ENCODE measurements at places on chromosomes 2 and 18. TPM values are rescaled to one million over a fixed set of nuclear protein-coding genes. Genes with fewer than 3 reads are reported as not detected.

Gene ASB18
- not detected for total RNA-seq

DNA sequence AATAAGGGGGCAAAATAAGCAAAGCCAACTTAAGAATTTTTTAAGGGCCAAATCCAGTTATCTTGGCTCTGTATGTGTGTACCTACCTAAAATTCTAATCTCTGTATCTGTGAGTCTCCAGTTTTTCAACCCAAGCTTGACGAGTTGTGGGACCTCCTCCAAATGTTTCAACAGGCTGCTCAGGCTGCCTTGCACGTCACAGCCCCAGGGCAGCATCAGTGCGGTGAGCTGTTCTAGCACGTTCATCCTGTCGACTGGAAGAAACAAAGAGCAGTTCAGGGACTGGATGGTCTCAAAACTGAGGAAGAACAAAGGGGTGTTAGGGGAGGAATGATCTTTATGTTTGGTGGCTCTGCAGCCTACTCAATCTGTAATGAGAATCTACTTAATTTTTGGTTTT lies 29.4 kb downstream of the NLRC4 start:
- no peaks in the 10 kb centered on the region for H3K4me1 ChIP-seq
- no peaks in the 10 kb centered on the region for H3K27me3 ChIP-seq
- no peak overlapping the region for H3K27ac ChIP-seq
- no peak overlapping the region for H3K4me3 ChIP-seq

- H3K27ac ChIP-seq: no peak overlapping the region
- no peak for DNase-seq
- H3K36me3 ChIP-seq: no peaks in the 10 kb centered on the region
- no peaks in the 10 kb centered on the region for H3K27me3 ChIP-seq
- H3K4me1 ChIP-seq: no peaks in the 10 kb centered on the region
These were observed 96.6 kb downstream of the PIEZO2 start for GRCh38 chr18:11052800-11053199.

GRCh38 chr2:228646061-228646460 lies 464.6 kb upstream of the SPHKAP start:
- no peak for DNase-seq
- H3K4me3 ChIP-seq: no peak overlapping the region
- no peak overlapping the region for H3K27ac ChIP-seq
- no peaks in the 10 kb centered on the region for H3K27me3 ChIP-seq

DNA sequence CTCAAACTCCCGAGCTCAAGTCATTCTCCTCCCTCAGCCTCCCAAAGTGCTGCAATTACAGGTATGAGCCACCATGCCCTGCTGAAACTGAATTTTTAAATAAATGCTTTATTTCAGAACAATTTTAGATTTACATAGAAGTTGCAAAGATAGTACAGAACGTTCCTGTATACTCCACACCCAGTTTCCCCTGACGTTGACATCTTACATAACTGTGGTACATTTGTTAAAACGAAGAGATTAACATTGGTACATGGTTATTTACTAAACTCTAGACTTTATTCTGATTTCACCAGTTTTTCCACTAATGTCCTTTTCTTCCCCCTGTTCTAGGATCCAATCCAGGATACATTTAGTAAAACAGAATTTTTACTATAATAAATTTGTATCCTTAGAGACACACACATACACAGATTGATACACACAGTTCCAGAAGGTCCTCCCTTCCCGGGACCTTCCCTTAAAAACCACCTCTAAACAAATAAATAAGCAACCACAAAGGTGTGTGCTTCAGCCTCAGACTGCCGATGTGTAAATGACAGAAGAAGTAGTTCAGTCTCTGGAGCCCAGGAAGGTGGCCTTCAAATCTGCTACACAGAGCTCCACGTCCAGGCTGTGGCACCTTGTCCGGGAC lies 6.9 kb downstream of the NEU2 start:
- no peak for DNase-seq
- no peaks in the 10 kb centered on the region for H3K4me1 ChIP-seq
- H3K4me3 ChIP-seq: no peak overlapping the region
- no peaks in the 10 kb centered on the region for H3K36me3 ChIP-seq

Gene ALPP
- total RNA-seq: not detected

Gene SLC19A3
- 7.4 TPM for total RNA-seq

GRCh38 chr2:187554011-187554703 lies at the start of gene TFPI:
Gene TFPI (minus strand): TSS chr2:187554435. CDS start chr2:187503768, 50,667 bp downstream.
- peak within 1 kb of the TSS; percentile 75 for H3K27ac ChIP-seq
- H3K36me3 ChIP-seq: no peaks in the 10 kb centered on the region
- no peak for DNase-seq
- no peaks in the 10 kb centered on the region for H3K27me3 ChIP-seq

- no peak overlapping the region for H3K4me3 ChIP-seq
- H3K4me1 ChIP-seq: no peaks in the 10 kb centered on the region
- H3K36me3 ChIP-seq: no peaks in the 10 kb centered on the region
- no peak overlapping the region for H3K27ac ChIP-seq
These were observed 586.4 kb upstream of the REG3G start for GRCh38 chr2:78439122-78439521.

Gene OTOS
- total RNA-seq: not detected

DNA sequence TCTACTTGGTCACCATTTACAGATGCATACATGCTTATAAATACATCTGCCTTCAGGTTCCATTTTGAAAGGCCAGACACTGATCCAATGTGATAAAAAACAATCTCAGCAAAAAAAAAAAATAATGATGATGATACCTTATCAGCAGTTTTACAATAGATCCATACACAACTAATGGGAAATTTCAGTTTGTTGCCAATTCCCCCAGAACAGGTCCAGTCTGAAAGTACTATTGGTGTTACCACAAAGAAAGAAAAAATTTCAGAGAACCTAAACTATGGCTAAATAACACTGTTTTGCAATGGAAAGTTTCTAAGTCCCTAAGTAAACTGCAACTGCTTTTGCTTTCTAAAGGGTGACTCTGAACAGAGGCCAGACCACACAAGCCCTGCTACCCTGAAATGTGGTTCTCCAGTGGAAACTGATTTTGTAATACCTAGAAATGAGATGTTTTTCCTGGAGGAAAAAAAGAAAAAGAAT lies 54.1 kb downstream of the LPIN2 start:
- DNase-seq: no peak
- H3K4me3 ChIP-seq: no peak overlapping the region
- peak overlapping the region; percentile 70 for H3K27ac ChIP-seq

DNA sequence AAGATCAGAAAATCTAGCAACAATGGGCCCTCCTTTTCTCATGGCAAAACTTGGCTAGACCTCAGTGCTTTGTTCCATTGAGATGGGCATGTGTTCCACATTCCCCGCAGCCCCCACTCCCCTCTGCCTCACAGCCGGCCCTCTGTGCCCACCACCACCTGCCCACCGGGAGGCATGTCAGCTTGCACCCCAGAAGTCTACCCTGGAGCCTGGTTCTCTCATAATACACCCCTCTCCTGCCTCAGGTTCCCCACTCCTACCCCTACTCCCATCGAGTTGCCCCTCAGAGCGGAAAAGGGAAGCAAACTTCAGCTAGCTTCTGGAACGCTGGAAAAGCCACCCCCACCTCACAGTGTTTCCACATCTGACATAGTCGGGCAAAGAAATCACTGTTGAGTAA lies 219.0 kb downstream of the ANAPC1 start:
- DNase-seq: peak; percentile 91
- no peaks in the 10 kb centered on the region for H3K27me3 ChIP-seq
- no peak overlapping the region for H3K4me3 ChIP-seq
- no peak overlapping the region for H3K27ac ChIP-seq
- H3K4me1 ChIP-seq: peaks cover 11% of the 10 kb centered on the region

GRCh38 chr2:61141151-61141550 lies 20.8 kb upstream of the C2orf74 start:
- no peak overlapping the region for H3K4me3 ChIP-seq
- no peaks in the 10 kb centered on the region for H3K27me3 ChIP-seq
- peaks cover 9% of the 10 kb centered on the region for H3K4me1 ChIP-seq
- no peak overlapping the region for H3K27ac ChIP-seq
- no peak for DNase-seq

GRCh38 chr18:32907648-32908423 lies 135.0 kb upstream of the KLHL14 start:
- no peak for DNase-seq
- no peak overlapping the region for H3K27ac ChIP-seq
- H3K4me1 ChIP-seq: no peaks in the 10 kb centered on the region
- H3K27me3 ChIP-seq: no peaks in the 10 kb centered on the region
- no peaks in the 10 kb centered on the region for H3K36me3 ChIP-seq
- H3K4me3 ChIP-seq: no peak overlapping the region

DNA sequence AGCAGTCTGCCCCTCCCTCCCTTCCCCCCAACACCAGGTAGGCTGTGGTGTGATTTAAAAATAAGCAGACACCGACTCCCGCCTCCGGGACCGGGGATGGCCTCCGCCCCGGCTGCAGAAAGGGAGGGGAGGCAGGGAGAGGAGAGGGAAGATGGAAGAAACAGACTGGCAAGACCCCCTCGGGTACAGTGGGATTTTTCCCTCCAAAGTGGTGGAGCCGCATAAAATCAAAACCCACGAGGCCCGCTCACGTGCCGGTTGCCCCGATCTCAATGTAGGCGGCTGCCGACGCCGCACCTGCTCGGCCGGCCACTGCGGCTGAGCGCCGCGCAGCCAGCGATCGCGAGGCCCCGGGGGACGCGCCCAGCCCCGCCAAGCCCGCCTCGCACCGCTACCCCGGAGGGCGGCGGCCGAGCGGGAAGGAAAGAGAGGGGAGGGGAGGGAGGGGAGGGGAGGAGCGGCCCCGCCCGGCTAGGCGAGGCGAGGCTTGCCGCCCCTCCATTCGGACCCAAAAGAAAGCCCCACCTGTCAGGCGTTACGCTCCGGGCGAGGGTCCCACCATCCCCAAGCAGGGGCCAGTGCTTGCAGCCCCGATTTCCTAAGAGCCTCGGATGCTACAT lies 811 bp downstream of the ADD2 start:
- DNase-seq: no peak
- H3K27me3 ChIP-seq: peaks cover 3% of the 10 kb centered on the region
- H3K4me1 ChIP-seq: peaks cover 14% of the 10 kb centered on the region

- no peak overlapping the region for H3K4me3 ChIP-seq
- H3K4me1 ChIP-seq: no peaks in the 10 kb centered on the region
- no peaks in the 10 kb centered on the region for H3K36me3 ChIP-seq
- no peak overlapping the region for H3K27ac ChIP-seq
- H3K27me3 ChIP-seq: no peaks in the 10 kb centered on the region
These were observed 1430.2 kb upstream of the PIK3C3 start for GRCh38 chr18:40524881-40525280.

GRCh38 chr2:43001787-43002468 lies 209.5 kb upstream of the HAAO start:
- H3K4me3 ChIP-seq: no peak overlapping the region
- H3K27ac ChIP-seq: no peak overlapping the region
- no peaks in the 10 kb centered on the region for H3K36me3 ChIP-seq
- H3K27me3 ChIP-seq: no peaks in the 10 kb centered on the region

Gene VSNL1
- 19.2 TPM for total RNA-seq

Gene EXOC6B
- total RNA-seq: 41.5 TPM

Gene TYW5
- 5.2 TPM for total RNA-seq

Gene NMUR1
- total RNA-seq: not detected

GRCh38 chr18:79332646-79333045 lies 63.1 kb upstream of the NFATC1 start:
- peaks cover 28% of the 10 kb centered on the region for H3K36me3 ChIP-seq
- H3K4me1 ChIP-seq: no peaks in the 10 kb centered on the region
- DNase-seq: no peak
- H3K27ac ChIP-seq: no peak overlapping the region

Gene MOGAT1
- total RNA-seq: not detected

DNA sequence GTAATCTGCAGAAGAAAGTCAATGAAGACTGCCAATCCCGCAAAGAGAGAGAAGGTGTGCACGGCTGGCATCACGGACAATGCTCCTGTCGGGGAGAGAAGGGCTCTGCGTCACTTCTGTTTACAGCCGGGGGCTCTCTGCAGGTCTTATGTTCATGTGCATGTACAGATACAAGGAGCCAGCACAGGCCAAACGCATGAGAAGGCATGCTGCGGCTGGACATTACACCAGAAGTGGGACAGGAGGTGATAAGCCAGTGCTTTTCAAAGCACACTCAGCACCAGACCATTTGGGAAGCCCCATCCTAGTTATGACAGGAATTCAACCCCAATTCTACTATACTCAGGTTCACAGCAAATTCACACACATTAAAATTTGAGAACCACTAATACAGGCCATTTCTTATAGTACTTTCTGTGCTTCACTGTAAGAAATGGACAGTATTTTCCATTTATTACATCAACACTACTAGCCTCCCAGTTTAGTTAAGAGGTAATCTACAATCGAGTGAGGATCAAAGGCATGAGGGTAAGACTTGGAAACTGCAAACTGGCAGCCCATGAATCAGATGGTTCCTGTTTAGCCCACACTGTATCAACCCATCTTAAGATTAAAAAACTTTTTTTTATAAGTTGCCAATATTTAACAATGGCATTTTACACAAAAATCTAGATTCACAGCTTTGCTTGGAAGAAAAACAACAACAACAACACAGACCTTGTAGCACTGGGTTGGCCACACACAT lies 38.2 kb downstream of the RMC1 start:
- H3K36me3 ChIP-seq: peaks cover 96% of the 10 kb centered on the region
- H3K27ac ChIP-seq: no peak overlapping the region
- no peaks in the 10 kb centered on the region for H3K4me1 ChIP-seq
- no peaks in the 10 kb centered on the region for H3K27me3 ChIP-seq
- DNase-seq: no peak

DNA sequence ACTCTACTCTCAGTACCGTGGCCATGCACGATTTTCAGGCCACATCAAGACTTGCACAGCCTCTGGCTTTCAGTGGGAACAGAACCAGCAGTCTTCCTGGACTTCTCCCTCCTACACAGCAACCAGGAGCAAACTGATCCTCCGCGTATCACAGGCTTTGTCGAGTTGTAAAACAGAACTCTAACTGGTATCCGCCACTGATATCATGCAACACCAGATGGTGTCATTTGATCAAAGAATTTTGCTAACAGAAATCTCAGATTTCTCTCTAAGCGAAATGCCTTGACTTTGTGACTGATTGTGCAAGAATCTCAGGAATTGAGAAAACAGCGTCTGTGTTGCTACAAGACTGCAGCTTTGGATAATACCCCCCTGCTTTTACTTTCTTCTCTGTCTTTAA lies 85.7 kb downstream of the COPS8 start:
- no peaks in the 10 kb centered on the region for H3K36me3 ChIP-seq
- H3K4me3 ChIP-seq: no peak overlapping the region
- H3K4me1 ChIP-seq: no peaks in the 10 kb centered on the region

GRCh38 chr2:185108588-185108987 lies 510.3 kb downstream of the ZNF804A start:
- no peak overlapping the region for H3K4me3 ChIP-seq
- H3K27me3 ChIP-seq: no peaks in the 10 kb centered on the region
- H3K36me3 ChIP-seq: no peaks in the 10 kb centered on the region
- no peak for DNase-seq
- no peaks in the 10 kb centered on the region for H3K4me1 ChIP-seq

Measured in vagina (tissue), 2 donors.